ENCODE measurements at places on chromosomes 1 and 21.

DNA sequence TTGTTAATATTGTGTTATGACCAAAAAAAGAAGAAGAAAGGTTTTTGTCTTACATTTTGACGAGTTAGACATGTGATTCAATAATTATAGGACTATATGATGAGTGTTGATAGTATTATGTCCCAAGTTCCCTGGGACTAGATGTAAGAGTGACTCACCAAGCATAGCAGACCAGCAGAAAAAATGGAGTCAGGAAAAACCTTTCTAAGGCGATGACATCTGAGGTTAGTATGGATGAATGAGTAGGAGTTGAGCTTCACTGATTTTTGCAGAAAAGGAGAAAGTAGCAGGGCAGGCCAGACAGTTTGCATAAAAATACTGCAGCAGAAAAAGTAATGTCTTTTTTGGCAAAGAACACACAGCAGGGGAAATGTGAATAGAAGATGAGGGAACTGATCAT is 1041.3 kb upstream of the ADGRL4 start:
- DNase-seq, result no peak

- DNase-seq, result no peak
Measured at GRCh38 chr1:40797668-40798010, 14.1 kb downstream of the KCNQ4 start.

- DNase-seq, result no peak
Measured at GRCh38 chr1:232221802-232222499, 408.0 kb downstream of the SIPA1L2 start.

DNA sequence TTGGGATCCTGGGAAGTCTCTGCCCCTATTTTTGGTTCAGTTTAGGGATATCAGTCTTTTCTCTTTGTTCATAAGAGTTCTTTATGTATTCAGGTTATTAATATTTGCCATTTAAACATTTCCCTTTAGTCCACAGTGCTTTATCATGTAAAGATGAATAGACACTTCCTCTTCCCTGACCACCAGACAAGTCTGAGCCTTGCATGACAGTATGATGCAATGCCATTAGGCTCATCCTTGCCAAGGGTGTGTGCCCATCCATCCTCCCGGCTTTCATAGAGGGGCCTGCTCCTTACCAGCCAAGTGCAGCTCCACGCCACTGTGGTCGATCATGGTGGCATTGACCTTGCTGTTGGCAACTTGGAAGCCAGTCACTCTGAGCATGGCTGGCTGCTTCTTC is 52.1 kb downstream of the ZSCAN20 start:
- no peak for DNase-seq

DNA sequence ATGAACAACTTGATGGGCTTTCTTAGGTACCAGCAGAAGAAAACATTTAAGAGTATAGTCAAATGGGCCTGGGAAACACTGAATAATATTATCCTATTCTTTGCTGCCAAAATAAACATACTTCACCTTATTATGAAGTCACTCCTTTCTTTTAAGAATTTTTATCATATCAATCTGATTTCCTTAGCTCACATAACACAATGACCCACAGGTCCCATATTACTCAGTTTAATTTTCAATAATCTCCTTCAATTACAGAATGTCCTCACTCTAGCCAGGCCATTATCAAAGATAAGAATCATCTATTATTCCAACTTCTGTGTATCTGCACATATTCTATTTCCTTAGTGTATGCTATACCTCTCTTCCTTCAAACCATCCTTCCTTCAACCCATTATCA is 63.0 kb downstream of the PIGK start:
- no peak for DNase-seq

DNA sequence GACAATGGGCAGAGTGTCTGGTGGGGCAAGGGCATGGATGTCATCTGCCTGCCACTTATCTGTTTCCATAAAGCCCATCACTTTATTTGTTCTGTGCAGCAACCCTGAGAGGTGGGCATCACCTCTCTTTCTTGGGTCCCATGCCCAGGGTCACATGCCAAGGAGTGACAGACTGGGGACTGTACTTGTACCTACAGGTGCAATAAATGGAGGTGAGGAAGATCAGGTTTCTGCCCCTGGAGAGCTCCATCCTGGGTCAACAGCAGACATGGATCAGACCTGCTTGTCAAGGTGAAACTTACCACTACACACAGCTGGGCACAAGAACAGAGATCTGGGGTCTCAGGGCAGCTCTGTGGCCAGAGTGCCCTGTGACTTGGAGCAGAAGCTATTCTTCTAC is 18.4 kb upstream of the PRDM16 start:
- no peak for DNase-seq

GRCh38 chr1:103108376-103109150 is at the start of gene COL11A1:
Gene COL11A1 (minus strand): TSS chr1:103108522. CDS start chr1:103108178, 344 bp downstream.
- DNase-seq, result no peak

DNA sequence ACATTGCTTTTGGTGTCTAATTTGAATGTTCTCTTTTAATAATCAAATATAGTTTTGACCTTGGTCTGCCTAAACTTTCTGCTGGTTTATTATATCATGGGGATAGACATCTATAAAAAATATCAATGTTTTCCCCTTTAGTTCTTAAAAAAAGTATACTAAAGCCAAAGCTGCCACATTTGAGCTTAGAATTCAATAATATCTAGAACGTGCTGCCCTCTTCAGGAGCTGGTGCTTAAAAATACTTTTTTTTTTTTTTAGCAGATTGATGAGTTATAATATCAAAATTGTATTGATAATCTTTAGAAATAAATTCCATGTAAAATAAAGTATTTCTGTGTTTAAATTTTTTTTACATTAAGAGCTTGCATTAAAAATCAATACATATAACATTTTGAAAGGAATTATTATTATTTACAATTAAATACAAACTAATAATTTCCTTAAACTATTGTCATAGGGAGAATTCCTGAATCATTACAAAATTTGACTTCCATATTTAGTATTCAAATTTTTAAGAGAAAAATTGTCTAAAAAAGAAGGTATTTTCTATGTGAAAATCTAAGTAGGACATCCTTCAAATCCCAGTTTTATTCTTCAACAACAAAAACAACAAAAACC is 40.1 kb upstream of the ADGRL2 start:
- no peak for DNase-seq

GRCh38 chr1:165452336-165453130 is 7.6 kb upstream of the RXRG start:
- no peak for DNase-seq

DNA sequence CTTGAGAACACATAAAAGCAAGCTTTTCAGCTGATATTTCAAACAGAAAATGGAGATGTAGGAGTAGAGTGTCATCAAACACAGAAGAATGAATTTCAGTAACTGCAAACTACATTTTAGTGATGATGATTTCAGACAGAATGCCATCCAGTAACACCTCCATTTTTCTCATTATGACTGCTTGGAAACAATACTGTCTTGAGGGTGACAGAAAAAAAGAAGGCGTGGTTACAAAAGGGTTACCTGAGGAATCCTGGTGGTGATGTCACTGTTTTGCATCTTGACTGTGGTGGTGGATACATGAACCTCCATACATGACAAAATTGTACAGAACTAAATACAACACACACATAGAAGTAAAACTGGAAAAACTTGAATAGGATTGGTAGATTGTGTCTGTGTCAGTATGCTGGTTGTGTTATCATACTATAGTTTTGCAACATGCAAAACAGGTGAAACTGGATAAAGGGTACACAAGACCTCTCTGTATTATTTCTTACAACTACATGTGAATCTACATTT is 375.9 kb downstream of the PTBP2 start:
- no peak for DNase-seq

GRCh38 chr1:204990059-204990664 is 52.9 kb upstream of the CNTN2 start:
- DNase-seq, result no peak

DNA sequence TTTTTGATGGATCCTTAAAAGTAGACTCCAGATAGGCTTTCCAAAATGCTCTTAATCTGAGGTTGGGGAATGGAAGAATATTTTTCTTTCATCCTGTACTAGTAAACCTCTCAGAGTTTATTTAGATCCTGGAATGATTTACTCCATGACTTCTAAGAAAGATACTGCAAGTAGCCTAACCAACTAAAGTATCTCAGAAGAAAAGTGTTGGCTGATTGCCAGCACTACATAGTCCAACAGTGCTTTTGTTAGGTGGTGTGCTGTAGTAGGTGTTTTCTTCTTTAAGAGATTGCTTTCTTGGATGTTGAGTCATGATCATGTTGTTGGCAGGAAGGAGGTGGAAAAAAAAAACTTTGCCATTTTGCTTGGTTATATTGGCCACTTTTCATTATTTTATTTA is 119.8 kb downstream of the OSBPL9 start:
- DNase-seq, result no peak

GRCh38 chr1:212688341-212689047 is 11.1 kb downstream of the BATF3 start:
- no peak for DNase-seq

DNA sequence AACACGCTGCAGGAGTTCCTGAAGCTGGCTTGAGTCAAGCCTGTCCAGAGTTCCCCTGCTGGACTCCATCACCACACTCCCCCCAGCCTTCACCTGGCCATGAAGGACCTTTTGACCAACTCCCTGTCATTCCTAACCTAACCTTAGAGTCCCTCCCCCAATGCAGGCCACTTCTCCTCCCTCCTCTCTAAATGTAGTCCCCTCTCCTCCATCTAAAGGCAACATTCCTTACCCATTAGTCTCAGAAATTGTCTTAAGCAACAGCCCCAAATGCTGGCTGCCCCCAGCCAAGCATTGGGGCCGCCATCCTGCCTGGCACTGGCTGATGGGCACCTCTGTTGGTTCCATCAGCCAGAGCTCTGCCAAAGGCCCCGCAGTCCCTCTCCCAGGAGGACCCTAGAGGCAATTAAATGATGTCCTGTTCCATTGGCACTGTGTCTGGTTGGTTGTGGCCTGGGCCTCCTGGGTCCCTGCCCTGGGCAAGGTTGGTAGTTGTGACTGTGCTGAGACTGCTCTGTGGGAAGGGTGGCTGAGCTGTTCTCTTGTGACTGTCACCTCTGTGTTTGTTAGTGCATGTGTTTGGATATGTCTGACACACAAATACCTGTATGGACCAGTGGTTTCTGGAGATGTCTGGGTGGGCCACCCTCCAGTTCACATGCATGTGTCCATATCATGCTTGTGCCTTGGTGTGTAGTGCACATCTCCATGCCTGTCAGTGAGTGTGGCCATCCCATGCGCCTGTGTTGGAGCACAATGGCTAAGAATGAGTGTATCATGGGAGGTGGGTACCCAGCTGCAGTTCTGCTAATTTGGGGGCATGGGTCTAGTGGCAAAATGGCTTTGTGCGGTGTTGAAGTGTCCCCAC is 1.4 kb downstream of the SH3BGRL3 start:
- DNase-seq, result no peak

DNA sequence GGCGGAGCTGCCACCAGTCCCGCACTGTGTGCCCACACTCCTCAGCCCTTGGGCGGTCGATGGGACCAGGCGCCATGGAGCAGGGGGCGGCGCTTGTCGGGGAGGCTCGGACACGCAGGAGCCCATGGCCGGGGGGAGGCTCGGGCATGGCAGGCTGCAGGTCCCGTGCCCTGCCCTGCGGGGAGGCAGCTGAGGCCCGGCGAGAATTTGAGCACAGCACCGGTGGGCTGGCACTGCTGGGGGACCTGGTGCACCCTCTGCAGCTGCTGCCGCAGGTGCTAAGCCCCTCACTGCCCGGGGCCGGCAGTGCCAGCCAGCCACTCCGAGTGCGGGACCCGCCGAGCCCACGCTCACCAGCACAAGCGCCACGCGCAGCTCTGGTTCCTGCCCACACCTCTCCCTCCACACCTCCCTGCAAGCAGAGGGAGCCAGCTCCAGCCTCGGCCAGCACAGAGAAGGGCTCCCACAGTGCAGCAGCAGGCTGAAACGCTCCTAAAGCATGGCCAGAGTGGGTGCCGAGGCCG is 267.7 kb downstream of the RYR2 start:
- DNase-seq, result no peak

DNA sequence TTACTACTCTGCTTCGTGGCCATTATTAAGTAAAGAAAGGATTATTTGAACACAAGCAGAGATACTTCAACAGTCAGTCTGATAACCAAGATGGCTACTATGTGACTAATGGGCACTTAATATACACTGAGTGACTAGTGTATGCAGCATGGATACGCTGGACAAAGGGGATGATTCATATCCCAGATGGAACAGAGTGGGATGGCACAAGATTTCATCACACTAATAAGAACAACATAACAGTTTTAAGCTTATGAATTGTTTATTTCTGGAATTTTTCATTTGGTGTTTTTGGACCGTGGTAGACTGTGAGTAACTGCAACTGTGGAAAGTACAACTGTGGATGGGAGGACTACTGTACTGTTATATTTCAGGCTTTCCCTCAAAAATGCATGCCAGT is 9.4 kb downstream of the ZCCHC17 start:
- no peak for DNase-seq

GRCh38 chr21:16570856-16571255 is 841.1 kb downstream of the USP25 start:
- no peak for DNase-seq

DNA sequence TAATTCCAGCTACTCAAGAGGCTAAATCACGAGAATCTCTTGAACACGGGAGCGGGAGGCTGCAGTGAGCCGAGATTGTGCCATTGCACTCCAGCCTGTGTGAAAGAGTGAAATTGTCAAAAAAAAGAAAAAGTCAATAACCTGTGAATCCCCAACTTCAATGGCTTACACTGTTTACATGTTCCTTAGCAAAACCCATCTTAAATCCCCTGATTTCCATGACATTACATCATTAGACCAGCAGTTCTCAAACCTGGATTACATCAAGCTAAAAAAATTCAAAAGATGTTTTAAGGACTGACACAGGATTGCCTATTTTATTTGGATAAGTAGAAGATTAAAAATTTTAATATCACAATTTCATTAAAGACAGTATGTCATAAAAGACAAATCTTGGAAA is 12.4 kb downstream of the GPBP1L1 start:
- DNase-seq, result no peak

DNA sequence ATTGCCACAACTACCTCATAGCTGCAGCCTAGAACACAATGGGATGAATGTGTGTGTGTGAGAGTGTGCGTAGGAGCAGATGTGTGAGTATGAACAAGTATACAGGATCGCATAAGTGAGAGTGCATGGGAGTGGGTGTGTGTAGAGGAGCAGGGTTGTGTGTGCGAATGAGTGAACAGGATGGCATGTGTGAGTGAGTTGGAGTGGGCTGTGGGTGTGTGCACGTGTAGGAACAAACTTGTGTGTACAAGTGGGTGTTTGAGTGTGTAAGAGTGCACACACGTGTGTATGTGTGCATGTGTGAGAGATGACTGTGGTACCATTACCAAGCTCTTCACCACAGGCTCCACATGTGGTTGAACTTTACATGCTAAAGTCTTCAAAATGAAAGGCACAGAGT is 175.4 kb upstream of the EDN2 start:
- DNase-seq, result no peak

- no peak for DNase-seq
Measured at GRCh38 chr1:153790966-153791647, 15.9 kb downstream of the SLC27A3 start.

DNA sequence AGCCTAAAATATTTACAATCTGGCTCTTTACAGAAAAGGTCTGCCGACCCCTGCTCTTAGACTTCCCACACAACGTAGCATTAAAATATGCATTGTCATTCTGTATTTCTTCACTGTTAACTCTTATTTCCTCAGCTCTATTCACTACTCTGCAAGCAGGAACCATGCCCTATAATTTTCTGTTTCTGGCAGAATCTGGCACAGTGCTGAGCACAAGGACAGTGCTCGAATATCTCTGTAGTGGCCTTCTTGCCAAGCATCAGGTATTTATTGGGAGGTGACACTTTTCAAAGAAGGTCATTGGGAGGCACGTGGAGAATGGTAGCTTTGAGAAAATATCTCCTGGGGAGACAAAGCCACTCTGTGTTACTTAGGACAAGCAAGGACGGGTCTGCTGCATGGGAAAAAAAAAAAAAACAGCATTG is 77.9 kb downstream of the PSMG1 start:
- DNase-seq, result no peak
